Stimulated activated CD4-positive, alpha-beta T cell treated with anti-CD3 and anti-CD28 coated beads, Interleukin-12 subunit alpha, Interleukin-12 subunit beta, amount 100 ng/mL, for 4 hours (primary cell): ENCODE measurements at places on chromosomes 2 and 18.

GRCh38 chr2:172173174-172173706 is 70.5 kb upstream of the DLX2 start:
- DNase-seq = no peak

- DNase-seq = no peak
These were observed 419 bp upstream of the GPR55 start for GRCh38 chr2:230925443-230925878.

DNA sequence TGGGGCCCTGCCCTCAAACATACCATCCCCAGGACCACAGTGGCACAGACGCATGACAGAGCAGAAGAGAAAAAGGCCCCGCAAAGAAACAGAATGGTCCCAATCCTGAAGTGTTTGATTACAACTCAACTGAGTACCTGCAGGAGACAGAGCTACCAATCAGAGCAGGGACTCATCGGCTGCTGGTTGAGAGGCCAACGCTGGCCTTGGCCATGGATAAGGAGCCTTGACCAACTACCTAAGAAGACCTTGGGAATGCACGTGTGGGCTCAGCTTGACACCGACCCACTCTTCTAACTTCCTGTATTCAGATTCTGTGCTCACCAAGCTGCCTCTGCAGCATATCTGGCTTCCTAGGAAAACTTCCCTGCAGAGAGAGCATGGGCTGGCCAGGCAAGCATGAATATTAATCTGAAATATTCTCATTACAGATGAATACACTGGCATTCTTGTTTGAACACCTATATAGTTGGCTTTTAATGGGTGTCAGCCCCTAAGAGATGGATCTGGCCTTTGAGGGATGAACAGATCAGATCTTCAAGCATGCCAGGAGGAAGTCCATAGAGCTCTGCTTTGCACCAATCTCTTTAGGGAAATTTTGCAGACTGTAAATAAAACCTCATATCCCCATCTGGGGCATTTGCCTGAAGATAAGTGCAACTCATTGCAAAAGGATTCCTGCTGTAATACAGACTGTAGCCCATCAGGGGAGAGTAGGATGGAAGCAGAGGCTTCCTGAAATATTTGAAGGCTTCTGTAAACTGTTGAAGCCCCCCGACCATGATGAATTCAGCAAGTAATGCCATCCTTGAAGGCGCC is 135.4 kb downstream of the BCL2 start:
- no peak for DNase-seq

DNA sequence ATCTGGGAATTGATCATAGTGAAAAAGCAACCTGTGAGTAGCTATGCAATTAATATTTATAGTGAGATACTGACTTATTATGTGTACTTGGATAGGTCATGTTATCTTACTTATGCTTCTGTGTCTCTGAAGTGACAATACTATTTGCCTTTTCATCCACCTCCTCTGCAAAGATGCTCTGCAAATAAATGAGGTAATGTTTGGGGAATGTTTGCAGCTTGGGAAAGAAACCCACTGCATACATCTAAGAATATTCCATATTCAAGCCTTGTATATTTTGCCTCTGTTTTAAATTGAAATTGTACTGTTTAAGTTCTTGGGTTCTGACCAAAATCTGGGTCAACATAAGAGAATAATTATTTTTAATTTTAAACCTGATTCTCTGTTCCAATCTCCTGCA is 217.4 kb upstream of the DTNA start:
- no peak for DNase-seq

- DNase-seq = no peak
These were observed 67.3 kb downstream of the RHBDD1 start for GRCh38 chr2:226903179-226903578.

DNA sequence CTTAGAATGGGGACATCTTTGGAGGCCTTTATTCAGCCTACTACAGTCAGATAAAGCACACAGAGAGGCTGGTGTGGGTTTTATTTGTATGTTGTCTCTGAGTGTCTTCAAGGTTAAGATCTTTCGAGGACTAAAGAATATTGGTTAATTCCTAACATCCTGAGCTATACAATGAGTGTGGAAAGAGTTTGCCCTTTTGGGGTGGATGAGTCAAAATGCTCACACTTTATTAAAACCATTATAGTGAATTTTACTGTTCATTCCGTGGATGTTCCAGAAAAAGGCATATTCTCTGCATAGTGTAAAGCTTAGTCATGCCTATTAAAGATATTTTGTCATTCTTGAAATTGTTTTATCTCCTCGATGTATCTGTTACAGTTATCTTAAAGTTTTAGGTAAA is 29.1 kb upstream of the SLC38A11 start:
- no peak for DNase-seq

DNA sequence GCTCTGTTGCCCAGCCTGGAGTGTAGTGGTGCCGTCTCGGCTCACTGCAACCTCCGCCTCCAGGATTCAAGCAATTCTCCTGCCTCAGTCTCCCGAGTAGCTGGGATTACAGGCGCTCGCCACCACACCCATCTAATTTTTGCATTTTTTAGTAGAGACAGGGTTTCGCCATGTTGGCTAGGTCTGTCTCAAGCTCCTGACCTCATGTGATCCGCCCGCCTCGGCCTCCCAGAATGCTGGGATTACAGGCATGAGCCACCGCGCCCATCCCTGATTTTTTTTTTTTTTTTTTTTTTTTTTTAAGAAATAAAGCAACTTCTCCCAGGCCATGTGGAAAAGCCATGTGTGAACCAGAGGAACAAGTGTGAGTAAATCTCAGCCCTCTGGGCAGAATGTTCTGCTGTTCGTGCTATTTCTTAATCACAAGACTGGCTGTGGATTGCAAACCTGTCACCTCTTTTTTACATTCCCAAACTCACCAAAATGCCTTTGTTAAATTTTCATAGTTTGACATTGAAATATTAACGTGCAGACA is 6.4 kb upstream of the SH3BP4 start:
- DNase-seq = no peak

- DNase-seq = no peak
These were observed 4.5 kb downstream of the RAB31 start for GRCh38 chr18:9712611-9713010.

DNA sequence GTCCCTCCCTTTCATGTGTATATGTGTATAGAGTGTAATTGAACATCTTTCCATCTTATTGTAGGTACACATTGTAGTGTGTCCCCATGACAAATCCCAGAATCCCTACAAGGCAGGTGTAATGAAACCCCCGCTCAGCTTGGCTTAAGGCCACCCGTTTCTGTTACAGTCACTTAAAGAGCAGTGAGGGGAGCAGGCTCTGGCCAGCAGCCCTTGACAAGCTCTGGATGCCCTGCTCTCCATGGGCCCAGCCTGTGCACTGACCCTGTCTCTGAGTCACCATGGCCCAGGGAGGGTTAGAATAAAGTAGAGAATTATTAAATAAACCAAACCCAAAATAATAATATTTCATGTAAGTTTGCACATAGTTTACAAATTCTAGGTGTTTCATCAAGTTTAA is 17.2 kb upstream of the MAL start:
- no peak for DNase-seq

DNA sequence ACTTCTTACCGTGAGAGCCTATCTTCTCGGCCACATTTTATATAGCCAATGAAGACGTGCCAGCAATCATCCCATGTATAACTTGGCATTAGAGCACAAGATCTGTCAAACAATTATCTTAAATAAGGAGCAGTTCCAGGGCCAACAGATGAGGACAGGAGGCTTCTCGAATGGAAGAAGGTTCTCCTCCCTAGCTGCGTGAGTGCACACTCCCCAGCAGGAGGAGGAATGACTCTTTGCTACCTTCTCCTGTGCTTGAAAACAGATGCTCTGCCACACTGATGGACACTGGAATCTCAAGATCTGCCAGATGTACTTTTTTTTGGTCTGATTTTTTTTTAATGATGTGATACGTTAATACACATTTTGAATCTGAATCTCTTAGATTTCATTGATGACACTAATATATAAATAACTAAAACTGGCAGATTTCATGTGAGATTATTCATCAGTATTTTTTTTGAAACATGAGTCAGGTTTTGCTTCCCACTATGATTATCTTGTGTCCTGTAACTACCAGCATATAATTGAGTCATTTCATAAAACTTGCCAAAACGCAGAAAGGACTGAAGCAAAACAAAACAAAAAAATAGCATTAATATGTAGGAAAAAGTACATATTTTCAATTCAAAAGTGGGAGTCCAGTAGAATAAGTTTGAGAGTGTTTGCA is 626 bp upstream of the VIT start:
- DNase-seq = no peak

GRCh38 chr2:33530690-33531548 is 54.5 kb downstream of the RASGRP3 start:
- no peak for DNase-seq

GRCh38 chr2:127187831-127188230 is 32.3 kb downstream of the CYP27C1 start:
- no peak for DNase-seq

- no peak for DNase-seq
These were observed 46.0 kb downstream of the SOCS6 start for GRCh38 chr18:70334728-70335329.

DNA sequence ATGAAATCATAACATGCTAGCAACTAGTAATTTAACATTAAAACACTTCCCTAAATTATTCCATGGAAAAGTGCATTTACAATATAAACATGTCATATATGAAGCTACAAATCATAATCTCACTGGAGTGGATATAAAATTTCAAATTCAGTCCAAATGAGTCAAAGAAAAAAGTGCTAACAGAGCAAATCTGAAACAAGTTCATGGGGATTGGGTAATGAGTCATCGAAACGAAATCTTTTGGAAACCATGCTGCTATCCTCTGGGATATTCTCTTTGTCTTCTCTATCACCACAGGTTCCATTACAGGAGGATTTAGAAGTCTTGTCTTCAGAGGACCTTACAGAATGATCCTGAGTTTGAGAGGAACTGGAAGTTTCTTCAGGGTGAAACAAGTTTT is 34.1 kb downstream of the STK17B start:
- no peak for DNase-seq

GRCh38 chr18:10797896-10798295 is 272.1 kb downstream of the NAPG start:
- DNase-seq = no peak

- DNase-seq = no peak
These were observed 145.9 kb downstream of the CALCRL start for GRCh38 chr2:187302116-187302515.

DNA sequence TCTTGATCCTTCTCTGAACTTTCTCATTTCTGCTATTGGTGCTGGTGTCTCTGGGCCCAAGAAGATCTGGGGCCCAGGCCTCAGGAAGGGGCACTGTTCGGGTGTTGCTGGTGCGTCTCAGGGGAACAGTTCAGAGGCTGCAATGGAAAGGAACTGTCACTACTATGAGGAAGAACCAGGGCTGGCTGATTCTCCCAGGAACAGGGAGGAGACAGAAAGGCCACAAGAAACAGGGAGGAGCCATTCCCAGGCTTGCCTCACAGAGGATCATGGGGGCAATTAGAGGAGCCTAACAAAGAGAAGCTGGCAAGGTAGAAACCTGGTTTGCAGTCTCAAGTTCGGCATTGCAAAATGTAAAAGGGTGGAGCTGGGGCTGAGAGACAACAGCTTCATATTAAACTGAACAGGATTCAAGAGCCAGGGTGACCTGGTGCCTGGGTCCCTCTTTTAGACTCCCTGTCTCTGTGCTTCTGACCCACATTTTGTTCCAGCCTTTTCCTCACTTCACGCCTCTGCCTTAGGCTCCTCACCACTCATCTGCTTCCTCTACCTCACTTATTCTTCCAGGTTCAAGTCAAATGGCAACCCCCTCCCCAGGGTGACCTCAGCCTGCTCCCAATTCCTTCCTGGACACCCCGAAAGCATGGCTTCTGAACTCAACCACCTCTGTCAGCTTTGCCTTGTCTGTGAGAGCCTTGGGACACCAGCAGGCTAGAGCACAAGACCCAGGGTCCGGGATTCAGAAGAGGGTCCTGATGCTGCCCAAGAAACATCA is 58.4 kb downstream of the GYPC start:
- no peak for DNase-seq

DNA sequence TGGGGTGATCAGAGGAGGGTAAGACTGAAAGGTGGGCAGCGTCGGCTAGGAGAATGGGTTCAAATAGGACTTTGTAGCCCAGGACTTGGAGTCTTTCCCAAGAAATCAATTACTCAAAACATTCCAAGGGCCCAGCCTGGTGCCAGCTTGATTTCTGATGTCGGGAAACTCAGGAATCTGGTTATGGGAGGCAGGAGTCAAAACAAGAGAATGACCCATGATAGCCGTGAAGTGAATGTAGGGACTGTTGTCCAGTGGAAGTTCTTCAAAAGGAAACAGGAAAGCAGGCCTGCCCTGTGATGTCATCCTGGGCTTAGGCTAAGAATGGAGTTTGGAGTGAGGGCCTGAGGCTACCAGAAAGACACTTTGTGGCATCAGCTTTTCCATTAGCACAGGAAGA is 67.4 kb upstream of the SLC14A2 start:
- no peak for DNase-seq

DNA sequence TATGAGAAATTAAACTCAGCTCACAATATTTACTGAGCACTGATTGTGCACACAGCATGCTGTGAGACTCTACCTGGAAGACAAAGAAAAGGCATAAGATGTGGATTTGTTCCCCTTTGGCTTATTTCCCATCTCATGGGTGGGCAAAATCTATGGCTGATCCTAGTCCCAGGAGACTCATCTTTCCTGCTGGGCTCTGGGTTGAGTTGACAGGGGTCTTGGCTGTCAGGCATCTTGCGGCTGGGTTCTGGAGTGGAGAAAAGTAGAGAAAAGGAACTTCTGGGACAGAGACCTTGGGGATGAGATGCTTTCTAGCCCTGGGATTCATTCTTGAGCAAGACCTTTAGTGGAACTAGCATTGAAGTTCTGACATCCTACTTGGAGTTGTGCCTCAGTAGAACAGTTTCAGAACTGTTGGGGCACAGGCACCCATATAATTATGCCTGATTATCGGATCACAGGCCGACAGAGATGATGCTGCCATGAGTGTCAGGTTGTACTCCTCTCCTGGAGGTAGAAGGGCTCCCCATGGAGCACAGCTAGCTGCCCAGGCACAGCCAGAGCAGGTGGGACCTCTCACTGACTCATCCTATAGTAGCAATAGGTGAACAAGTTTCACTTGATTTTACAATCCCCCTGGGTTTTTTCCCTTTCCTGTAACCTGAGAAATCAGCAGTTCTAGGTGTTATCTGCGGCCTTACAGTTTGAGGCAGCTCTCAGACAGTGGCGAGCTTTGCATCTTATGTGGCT is 260.9 kb downstream of the CYRIA start:
- DNase-seq = no peak

DNA sequence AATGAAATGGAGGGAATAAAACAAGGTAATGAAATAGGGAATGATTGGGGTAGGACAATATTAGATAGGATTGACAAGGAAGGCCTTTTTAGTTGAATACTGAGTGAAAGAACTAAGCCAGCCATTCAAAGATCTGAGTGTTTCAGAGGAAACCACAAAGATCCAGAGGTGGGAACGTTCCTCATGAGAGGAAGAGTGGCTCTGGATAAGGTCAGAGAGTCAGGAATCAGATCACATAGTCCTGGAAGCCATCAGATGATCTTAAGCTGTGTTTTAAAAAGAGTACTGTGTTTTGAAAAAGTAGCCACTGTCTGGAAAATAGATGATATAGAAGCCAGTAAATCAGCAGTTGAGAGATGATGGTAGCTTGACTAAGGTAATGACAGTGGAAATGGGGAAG is 11.8 kb downstream of the TTLL4 start:
- DNase-seq = no peak
